ELR (cell line): ENCODE measurements at places on chromosomes 2 and 18.

DNA sequence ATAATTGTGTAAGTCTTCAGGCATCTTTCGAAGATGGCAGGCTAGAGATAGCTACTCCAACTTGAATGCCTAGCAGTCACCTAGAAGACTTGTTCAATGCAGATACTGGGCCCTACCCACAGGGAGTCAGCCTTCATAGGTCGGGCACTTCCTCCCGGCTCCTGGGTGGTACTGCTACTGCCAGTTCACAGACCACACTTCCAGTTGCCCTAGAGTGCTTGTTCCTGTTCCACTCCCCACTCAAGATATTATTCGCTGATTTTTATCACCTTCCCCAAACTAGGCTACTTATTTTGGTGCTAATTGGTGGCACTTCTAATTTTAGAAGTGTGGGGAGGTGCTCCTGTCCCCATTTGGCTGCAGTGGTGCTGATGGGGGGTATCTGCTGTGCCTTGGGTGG is 34.2 kb downstream of the INPP4A start:
- no peak for DNase-seq

DNA sequence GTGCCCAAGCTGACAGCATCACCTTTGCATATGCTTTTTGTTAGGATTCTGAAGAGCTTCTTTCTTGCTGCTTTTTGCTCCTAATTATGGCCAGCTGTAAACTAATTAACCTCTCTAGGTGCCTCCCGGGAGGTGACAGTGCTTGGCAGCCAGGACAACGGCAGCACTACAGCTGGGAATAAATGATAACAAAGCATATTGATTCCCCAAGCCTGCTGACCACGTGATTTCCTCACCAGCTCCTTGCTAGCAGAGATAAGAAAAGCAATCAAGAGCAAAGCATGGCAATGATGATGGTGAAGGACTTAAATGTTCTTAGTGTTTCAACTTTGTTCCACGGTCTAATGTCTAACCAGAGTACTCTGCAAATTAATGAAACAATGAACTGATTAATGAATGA is 1074.4 kb upstream of the GYPC start:
- DNase-seq: no peak

DNA sequence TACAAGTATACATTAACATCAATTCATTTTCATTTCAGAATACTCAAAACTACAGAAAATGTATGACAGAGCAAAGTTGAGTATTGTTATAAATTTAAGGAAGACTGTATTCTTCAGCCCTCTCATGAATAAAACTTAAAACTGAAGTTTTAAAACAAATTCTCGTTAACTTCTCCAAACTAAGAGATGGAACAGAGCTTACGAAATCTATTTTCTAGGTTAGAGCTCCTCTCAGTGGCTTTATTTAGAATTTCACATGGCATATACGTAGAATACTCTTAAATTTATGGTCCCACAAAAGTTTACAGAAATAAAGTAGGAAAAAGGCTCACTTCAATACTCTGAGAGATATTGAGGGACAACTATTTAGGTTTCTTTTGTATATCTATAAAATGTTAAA is 612.1 kb downstream of the KCNJ3 start:
- peak; percentile 18 for DNase-seq

DNA sequence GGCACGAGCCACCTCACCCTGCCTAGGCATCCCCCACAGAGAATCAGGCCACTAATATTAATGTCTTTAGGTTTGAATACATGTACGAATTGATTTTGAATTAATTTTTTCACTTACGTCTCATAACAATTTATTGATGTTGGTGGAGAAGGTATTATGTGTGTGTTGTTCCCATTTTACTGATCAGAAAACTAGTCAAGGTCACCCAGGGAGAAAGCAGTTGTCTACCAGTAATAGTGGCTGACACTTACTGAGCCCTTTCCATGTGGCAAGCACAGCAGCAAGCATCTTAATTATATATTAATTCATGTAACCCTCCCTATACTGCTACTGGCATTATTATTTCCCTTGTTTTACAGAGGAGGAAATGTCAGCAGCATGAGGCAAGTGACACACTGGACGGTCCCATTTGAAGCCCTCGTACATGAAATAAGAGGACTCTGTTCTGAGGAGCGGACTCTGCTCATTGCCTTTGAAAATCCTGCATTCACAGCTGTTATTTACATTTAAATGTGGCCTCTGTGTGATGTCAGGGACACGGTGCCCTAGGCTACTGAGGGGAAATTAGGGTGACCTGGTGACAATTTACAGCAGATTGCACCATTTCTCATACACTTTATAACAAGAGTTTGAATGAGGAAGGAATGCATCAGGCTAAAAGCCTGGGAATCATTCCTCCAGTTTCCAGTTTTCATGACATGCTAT is 30.9 kb upstream of the KCNE4 start:
- DNase-seq: no peak

DNA sequence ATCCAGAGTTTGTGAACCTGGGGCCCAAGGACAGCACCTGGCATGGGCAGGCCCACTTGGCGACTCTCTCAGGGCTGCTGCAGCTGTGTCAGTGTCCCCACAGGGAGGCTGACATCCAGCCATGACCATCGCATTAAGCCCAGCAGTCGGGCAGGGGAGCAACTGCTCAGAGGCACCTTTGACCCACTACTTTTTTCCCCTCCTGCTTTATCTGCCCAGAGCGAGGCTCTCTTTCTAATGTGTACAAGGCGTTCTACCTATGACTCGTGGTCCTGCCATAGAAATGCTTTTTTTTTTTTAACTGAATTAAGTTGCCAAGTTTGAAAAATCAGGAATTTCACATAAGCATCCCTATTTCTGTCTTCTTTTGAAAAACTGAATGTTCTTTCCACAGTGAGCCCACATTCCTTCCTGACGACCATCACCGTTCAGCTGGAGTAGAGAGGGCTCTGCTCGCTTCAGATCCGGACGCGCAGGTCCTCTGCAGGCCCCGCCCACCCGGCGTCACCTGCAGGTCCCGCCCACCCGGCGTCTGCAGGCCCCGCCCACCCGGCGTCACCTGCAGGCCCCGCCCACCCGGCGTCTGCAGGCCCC is 403 bp upstream of the CLUL1 start:
- peak; percentile 34 for DNase-seq

DNA sequence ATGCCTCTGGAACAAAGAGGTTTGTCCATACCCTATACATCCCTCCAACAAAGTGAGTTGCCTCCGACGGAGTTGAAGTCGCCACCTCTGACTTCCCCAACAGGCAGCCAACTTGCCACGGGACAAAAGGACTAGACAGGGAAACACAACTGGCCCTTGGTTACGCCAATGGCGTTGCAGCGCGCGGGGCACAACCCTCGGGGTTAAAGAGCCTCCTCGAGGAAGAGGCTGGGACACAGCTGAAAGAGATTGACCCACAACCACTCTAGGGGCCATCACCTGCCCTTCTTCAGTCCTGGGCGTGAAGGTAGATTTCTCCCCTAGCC is 545 bp downstream of the GTF3C2 start:
- peak; percentile 74 for DNase-seq

DNA sequence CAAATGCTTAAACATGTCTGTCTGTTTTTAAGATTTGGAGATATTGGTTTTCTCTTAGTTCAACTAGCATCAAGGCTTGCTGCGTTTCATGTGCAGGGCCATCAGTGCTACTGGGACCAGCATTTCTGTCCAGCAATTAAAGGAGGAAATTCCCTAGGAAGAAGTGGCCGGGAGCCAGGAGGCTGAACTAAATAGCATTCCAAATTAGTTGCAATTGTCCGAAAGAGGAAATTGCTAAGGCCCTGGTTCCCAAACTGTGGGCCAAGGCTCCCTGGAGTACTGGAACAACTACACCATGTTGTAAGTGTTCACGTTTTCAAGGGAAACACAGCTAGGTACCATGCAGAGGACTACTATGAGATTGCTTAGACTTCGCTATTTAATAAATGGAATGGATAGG is 257.9 kb downstream of the PTPRM start:
- no peak for DNase-seq
